ENCODE measurements at places on chromosomes 3 and 15. TPM values are rescaled to one million over a fixed set of nuclear protein-coding genes. Genes with fewer than 3 reads are reported as not detected.

DNA sequence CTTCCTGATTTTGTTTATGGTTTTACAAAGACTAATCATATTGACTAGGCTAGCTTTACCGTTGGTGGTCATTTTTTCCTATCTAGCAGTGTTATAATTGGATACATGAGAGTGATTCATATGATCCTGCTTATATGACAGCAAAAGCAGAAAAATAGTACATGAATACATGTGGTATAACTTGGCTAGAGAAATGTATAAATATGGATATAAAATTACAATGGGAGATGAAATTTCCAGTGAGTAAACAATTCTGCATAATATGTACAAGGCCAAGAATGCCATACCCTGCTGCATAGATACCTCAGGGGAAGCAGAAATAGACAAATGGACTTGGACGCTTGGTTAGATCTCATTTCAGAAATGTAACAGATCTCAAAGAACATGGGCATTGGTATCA is 103.1 kb downstream of the DTWD1 start:
- no peak for DNase-seq

DNA sequence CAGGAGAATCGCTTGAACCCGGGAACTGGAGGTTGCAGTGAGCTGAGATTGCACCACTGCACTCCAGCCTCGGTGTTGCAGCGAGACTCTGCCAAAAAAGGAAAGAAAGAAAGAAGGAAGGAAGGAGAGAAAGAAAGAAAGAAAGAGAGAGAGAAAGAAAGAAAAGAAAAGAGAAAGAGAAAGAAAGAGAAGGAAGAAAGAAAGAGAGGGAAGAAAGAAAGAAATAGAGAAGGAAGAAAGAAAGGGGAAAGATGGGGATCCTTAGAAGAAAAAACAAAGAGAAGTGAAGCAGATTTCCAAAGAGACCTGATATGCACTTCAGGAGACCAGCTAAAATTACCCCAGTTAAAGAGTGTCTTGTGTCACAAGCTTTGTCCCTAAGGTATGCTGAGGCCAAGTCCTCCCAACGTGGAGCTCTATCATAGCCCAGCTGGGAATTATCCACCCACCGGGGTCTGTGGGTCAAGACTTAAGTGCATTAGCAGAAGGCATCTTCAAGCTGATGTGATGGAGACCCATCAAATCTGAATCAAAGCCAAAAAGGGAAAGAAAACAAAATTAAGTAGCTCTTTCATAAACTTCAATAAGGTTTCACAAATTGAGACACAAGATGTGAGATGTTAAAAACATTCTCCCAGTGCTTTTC is 17.8 kb upstream of the AKAP13 start:
- no peak for DNase-seq

- no peak for DNase-seq
Observed at GRCh38 chr15:37773111-37773860, 161.2 kb upstream of the TMCO5A start.

DNA sequence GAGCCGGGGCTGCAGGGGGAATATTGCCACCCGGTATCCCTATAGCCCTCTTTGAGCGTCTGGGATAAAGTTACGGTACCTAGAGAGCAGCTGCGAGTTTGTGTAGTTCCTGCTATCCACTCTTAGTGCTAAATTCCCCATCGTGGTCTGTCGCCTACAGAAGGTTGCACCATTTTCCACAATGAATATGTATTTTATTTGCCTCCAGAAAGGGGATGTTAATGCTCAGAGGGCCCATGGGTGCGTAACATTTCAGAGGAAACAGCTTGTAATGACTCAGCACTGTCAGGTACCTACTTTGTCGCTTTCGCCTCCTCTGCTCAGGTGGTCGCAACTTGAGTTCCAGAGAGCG is 1.1 kb downstream of the SLCO3A1 start:
- peak; percentile 11 for DNase-seq

- DNase-seq, result no peak
Observed at GRCh38 chr15:79623488-79623887, 191.4 kb downstream of the MINAR1 start.

- DNase-seq, result no peak
Observed at GRCh38 chr15:74006774-74007639, 12.5 kb downstream of the PML start.

DNA sequence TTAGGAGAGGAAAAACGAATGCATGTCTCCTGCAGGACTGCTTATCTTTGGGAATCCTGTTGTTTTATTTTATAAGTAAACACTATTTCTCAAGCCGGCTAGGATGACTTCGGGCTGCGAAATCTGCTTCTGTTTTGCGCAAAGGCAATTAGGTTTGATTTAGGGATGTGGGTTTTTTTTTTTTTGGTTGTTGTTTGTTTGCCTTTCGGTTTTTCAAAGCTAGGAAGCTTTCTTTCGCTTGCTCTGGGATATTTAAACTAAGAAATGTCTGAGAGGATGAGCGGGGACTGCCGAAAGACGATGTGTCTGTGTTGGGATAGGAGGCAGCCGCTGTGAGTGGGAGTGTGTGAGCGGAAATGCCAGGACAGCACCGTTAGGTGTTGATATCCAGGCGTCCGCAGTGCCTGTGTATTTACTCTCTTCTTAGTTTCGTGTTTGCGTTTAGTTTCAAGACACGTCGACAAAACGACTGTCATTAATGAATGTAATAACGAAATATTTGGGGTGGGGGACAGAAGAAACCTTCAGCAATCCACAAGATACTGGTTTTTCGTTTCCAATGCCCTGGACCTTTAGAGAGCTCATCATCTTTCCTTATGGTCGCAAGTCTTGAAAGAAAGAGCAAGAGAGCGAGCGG is 604 bp downstream of the ISL2 start:
- no peak for DNase-seq

- DNase-seq, result no peak
Observed at GRCh38 chr3:10937141-10937825, 55.3 kb upstream of the SLC6A1 start.

GRCh38 chr3:174937478-174937877 is 78.3 kb downstream of the NAALADL2 start:
- DNase-seq, result no peak

GRCh38 chr3:45932112-45932511 is 11.2 kb upstream of the CXCR6 start:
- DNase-seq, result no peak

- DNase-seq, result no peak
Observed at GRCh38 chr3:42229266-42229941, 36.6 kb downstream of the CCK start.

DNA sequence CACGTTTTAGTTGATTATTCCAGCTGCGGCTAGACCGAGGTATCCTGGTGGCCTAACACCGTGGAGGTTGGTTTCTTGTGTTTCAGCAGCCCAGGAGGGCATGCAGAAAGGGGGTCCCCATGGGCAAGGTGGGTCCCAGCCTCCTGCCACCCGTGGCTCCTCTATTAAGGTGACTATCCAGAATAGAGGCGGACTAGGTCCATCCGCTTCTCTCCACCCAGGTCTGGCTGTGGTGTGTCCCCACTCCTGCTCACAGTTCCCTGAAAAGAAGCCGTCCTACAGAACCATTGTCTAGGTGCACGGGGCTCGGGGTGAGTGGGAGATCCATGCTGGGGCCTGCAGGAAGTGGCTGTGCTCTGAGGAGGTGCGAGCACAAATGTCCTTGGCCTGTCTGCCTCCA is 81.5 kb downstream of the WNT7A start:
- no peak for DNase-seq

DNA sequence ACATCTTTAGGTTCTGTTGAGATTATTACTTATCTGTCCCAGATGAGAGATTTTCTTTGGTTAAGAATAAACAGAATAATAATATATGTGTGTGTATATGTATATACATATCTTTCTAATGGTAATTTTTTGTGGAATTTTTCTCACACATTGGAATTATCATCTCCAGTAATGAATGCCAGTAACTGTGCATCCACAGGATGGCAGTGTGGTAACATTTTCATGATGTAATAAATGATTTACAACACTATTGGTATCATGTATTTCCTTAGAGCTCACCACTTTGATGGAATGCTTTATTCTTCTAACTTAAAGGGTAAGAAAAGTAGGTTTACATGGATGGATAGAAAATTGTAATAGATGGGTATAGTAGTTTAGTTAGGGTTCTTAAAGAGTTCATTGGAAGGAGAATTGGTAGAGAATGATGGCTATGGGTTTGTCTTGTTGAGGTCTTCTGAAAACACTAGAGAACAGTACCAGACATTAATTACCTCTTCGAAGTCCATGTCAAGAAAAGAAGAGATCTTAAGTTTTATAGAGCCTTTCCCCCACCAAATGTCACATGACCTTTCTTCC is 78.1 kb downstream of the STT3B start:
- DNase-seq, result no peak

GRCh38 chr3:9352917-9353752 is 9.7 kb upstream of the THUMPD3 start:
- DNase-seq, result no peak

DNA sequence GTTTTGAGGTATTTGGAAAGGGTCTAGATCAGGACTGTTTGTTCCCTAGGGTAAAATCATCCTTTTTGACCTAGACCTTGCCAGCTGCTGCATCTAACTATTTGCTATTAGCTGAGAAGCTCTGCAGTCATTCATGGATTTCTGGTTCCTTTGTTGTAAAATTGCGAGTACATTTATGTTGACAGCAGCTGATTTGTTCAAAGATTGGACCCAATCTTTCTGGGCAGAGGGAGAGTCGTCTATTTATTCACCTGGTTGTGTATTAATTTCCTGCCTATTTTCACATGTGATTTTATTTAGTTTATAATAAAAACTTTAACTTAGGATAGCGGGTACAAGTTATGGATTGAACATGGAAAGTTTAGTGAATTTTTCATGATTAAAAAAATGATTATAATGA is 236.3 kb downstream of the CNTN4 start:
- no peak for DNase-seq

DNA sequence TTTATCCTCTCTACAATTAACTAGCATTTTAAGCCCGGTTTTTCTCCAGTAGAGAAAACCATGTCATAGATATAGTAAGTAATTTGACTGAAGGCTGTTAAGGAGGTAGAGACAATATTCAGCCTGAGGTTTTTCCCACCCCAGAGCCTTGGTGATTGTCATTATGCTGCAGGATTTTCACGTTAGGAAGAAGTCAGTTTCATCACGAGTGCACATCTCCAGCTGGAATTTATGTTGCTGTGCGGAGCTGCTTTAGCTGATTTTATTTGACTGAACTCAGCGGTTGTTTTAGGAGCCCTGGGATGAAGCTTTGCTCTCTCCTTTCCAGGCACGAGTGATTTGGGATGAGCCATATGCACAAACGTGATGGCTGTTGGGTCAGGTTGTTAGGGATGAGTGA is 271.3 kb upstream of the RGMA start:
- no peak for DNase-seq

- DNase-seq, result no peak
Observed at GRCh38 chr15:71248386-71248785, 133.1 kb downstream of the THSD4 start.

The XXYLT1 gene
- 6.1 TPM for total RNA-seq

The MCTP2 gene
- total RNA-seq, result 48.2 TPM

The AADAC gene
- not detected for total RNA-seq

The MKRN3 gene
- 0.80 TPM for total RNA-seq

The PPM1L gene
- total RNA-seq, result 3.5 TPM

The WWTR1 gene
- total RNA-seq, result 0.99 TPM

The PIERCE2 gene
- total RNA-seq, result not detected

The SERPINI2 gene
- total RNA-seq, result not detected

The IGSF11 gene
- not detected for total RNA-seq

The TRPC1 gene
- 9.7 TPM for total RNA-seq

Measured in activated naive CD4-positive, alpha-beta T cell treated with anti-CD3 and anti-CD28 coated beads, Interleukin-2, amount 50 U/mL, for 72 hours (primary cell).